ENCODE measurements at places on chromosomes 5 and 9. TPM values are rescaled to one million over a fixed set of nuclear protein-coding genes. Genes with fewer than 3 reads are reported as not detected.

The ATOSB gene
- 7.8 TPM for total RNA-seq

The RIOK2 gene
- 19.2 TPM for total RNA-seq

The PTPRD gene
- total RNA-seq: 78.9 TPM

The PCDHA10 gene
- total RNA-seq: 6.0 TPM

The PCDHB15 gene
- 3.8 TPM for total RNA-seq

The ARHGEF39 gene
- total RNA-seq: not detected

Data from thyroid gland (tissue), 4 donors.